ENCODE measurements at places on chromosomes 1 and 21.

DNA sequence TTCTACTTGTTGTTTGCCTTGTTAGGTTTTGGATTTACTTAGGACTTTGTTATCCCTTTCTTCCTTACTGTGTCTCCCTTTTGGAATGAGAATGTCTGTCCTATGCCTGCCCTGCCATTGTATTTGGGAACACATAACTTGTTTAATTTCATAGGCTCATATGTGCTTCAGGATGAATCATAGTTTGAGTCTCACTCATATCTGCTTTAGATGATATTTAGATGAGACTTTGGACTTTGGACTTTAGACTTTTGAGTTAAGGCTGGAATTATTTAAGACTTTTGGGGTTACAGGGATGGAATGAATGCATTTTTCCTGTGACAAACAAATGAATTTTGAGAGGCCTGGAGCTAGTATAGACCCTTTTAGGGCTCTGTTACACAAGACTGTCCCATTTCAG is 33.4 kb downstream of the PSMG1 start:
- no peak for DNase-seq

- no peak for DNase-seq
These were observed 108.3 kb downstream of the KCND3 start for GRCh38 chr1:111880881-111881837.

GRCh38 chr1:118275472-118276115 is 90.6 kb upstream of the SPAG17 start:
- DNase-seq, result no peak

DNA sequence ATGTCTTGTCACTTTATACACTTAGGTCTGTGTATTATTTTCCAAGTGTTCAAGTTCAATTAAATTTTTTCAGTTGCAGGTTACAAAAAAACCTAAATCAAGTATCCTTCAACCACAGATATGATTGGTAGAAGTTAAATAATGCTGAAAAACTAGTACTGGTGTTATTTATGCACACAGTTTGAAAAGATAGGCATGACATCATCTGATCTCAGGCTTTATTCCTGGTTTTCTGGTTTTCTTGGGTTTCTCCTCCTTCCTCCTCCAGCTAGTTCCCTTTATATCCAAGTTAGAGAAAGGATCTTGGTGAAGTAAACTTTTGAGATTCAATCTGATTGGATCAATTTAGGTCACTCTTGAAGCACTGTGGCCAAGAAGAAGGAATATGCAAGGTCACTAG is 1201.1 kb upstream of the B3GALT2 start:
- DNase-seq, result no peak

DNA sequence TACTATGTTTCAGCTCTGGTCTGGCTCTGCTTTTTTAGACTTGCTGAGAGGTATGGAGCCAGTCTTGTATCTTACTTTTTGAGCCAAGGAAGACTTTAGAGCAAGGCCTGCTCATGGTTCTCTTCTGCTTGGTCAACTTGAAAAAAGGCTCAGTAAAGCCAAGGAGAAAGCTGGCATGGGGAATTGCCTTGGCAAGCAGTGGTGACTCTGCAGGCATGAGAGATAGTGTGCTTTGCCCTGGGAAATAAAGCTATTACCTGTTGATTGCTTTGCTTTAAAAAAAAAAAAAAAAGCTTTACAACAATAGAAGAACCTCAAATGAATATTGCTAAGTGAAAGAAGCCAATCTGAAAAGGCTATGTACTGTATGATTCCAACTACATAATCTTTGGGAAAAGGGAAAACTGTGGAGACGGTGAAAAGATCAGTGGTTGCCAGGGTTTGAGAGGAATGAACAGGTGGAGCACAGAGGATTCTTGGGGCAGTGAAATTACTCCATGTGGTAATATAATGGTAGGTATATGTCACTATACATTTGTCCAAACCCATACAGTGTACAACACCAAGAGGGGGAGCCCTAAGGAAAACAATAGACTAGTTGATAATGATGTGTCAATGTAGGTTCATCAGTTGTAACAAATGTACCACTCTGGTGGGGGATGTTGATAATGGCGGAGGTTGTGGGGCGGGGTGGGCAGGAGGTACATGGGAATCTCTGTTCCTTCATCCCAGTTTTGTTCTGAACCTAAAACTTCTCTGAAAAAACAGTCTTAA is 87.6 kb downstream of the HMCN1 start:
- DNase-seq, result no peak

GRCh38 chr1:160032165-160032820 is 503 bp upstream of the PIGM start:
- DNase-seq, result no peak

GRCh38 chr21:25563361-25564116 is 43.7 kb downstream of the MRPL39 start:
- no peak for DNase-seq

GRCh38 chr1:9596415-9597123 is 7.9 kb downstream of the TMEM201 start:
- DNase-seq, result no peak

GRCh38 chr1:242245255-242245654 is 246.4 kb upstream of the MAP1LC3C start:
- no peak for DNase-seq

- no peak for DNase-seq
These were observed 132.2 kb downstream of the CASZ1 start for GRCh38 chr1:10664251-10664650.

DNA sequence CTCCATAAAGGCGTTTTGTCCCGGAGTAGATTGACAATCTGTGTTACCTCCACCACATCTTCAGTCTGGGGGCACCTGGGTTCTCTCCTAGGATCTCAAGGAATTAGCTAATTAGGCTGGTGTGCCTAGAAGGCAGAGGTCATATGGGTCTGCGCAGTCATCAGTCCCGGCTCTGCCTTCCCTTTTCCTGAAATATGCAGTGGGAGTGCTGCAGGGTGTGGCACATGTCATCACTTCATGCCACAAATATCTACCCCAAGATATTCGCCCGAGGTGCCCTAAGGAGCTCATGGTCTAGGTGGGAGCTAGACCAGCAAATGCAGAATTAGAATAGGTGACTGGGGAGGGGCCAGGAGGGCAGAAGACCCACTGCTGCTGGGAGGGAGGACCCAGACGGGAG is 42.9 kb downstream of the ACTL8 start:
- DNase-seq, result no peak

- DNase-seq, result no peak
These were observed 28.5 kb downstream of the RAB3B start for GRCh38 chr1:51961954-51962353.

DNA sequence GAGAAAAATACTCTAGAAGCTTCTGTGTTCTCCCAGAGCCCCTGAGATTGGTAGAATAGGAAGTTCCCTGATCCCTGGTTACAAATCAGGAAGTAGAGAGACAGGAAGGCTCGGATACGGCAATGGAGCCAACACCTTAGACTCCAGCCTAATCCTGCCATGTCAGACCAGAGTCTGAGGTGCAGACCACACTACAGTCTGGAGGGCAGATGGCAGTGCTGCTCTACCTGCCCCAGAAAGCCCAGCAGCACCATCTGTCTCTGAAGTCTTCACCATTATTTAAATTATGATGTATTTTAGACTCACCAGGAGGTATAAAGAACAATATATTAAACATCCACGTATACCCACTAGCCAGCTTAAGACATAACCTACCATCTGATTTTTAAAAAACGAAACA is 93.0 kb downstream of the MTR start:
- DNase-seq, result no peak

- DNase-seq, result no peak
These were observed 17.9 kb upstream of the H3-3A start for GRCh38 chr1:226044514-226045101.

DNA sequence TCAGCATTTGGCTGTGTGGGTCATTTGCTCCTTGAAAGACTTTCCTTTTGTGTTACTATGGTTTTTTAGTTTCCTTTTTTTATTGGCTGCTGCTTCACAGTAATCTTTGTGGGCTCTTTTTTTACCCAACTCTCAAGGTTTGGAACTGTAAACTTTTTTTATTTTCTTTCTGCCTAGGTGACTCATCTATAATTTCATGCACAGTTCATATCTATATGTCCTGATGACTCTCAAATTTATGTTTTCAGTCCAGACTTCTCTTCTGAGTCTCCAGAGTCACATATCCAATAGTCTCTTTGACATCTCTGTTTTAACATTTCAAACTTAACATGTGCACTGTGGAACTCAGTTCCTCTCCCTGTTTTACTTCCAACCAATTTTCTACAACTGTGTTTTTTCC is 83.4 kb downstream of the ATF6 start:
- DNase-seq, result no peak

DNA sequence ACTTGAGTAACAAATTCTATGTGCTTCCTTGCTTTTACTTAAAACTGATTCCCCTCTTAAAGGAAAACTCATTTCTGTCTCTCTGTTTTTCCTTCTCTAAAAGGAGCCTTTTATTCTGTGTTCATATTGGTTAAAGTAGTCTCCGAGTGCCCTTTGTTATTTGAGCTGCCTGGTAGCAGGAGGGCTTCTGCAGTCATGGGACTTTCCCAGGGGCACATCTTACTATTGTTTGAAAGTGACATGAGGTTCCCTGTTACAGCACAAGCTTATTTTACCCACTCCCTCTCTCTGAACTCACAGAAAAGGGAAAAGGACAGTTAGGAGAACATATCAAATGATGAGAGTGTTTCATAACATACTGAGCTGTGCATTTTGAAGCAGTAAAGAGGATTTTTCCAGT is 58.1 kb upstream of the ANGPTL1 start:
- DNase-seq, result no peak

DNA sequence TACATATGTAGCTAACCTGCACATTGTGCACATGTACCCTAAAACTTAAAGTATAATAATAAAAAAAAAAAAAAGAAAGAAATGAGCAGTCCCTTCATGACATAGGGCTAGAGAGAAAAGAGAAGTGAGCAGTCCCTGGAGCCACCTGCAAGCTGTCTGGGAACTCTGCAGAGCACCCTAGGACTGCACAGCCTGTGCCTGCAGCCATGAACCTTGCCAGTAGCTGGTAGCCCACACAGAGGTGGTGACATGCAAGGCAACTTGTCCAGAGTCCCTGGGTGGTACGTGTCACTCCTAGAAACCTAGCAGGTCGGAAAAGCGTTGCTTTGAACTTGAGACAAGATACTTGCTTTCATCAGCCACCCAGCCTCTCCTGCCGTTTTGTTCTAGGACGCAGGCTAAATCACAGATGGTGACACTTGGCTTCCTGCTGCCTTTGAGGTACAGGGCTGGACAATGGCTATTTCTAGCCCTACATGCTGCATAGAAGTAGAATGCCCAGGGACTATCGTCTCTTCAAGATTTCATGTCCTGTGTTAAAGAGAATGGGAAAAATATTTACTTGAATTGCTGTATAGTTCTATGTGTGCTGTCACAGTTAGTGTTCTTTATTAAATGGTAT is 260.9 kb downstream of the LTN1 start:
- DNase-seq, result no peak

DNA sequence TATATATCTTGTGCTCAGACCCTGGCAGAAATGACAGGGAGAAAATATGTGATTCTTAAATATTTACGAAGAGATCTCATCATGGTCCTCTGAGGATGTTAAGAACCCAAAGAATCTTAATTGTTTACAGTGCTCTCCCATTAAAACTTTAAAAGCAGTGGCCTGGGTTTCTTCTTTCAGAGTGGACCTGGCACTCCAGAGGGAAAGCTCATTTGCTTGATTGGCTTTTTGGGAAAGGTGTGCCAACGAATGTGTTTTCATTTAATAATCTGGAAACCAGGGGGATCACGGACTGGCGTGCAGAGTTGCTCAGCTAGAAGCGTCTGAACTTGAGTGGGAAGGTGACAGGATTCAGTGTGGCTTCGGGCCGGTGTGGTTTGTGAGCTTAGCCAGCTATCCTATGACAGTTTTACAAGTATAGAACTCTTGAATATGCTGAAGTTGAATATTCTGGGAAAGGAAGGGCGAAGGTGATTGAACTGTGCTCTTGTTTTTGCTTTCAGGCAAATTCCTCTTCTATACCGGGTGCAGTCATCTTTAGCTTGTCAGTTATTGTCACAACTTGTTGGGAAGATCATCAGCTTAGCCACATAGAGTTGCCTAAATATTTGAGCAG is 154.8 kb downstream of the C1orf21 start:
- no peak for DNase-seq

DNA sequence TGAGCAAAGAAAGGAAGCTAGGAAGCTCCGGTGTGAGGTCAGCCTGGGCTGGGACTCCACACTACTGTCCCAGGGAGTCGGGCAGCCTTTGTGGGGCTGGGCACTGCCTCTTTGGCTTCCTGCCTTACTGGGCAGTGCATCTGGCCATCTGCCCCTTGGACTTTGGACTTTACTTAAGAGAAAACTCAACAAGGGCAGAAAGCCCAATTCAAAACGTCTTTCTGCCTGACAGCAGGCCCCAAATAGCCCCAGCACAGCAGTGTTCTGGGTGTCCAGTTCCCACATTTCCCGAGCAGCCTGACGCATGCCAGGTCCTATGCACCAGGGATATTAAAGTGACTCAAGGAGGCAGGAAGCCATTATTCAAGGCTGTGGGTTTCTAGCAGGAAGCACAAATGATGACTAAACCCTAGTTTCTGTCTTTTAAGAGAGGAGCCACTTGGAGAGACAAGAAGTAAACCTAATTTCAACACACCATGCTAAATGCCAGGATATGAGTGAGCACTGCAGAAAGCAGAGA is 37.9 kb upstream of the EDEM3 start:
- peak; percentile 66 for DNase-seq

GRCh38 chr1:205805082-205805711 is 7.8 kb downstream of the SLC41A1 start:
- DNase-seq, result no peak

- no peak for DNase-seq
These were observed 239.5 kb downstream of the BRINP2 start for GRCh38 chr1:177410179-177410766.

- no peak for DNase-seq
These were observed 2.2 kb upstream of the POFUT2 start for GRCh38 chr21:45289655-45290515.

GRCh38 chr1:181192316-181192715 is 103.8 kb downstream of the IER5 start:
- DNase-seq, result no peak

- no peak for DNase-seq
These were observed 65.4 kb upstream of the SSBP3 start for GRCh38 chr1:54471588-54471987.

DNA sequence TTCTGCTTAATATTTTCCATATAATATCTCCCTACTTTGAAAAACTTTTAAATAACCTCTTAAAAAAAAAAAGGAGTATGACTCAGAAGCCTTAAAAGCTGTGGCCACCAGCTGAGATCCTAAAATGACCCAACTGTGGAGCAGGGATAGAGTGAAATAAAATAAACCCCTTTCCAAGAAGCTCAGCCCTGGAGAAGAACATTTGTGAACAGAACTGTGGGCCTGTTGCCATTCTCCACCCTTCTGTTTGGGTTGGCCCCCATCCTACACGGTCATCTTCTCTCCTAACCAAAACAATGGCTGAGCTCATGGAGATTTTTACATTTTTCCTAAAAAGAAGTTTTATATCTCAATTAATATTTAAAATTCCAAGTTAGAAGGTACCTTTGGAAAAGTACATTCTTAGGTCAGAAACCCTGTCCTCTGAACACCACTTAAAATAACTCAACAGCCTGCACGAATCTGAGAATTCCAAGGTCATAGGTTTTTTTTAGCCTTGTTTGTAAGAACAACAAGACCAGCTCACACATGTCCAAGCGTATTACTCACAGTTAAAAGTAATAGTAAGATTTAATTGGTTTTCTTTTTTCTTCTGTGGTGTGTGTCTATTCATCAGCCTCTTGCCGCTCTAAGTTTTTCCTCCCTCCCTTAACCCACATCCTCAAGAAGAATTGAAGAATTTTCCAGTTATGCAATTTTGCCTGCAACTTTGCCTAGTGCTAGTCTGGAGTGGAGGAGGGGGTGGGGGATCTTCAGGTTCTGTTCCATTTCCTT is 107.7 kb upstream of the ERRFI1 start:
- peak; percentile 85 for DNase-seq
